ENCODE measurements at places on chromosomes 3 and 15.

- DNase-seq, result no peak
Observed at GRCh38 chr3:193773266-193774220, 180.5 kb downstream of the OPA1 start.

- no peak for DNase-seq
Observed at GRCh38 chr3:107438671-107439070, 61.4 kb downstream of the CCDC54 start.

DNA sequence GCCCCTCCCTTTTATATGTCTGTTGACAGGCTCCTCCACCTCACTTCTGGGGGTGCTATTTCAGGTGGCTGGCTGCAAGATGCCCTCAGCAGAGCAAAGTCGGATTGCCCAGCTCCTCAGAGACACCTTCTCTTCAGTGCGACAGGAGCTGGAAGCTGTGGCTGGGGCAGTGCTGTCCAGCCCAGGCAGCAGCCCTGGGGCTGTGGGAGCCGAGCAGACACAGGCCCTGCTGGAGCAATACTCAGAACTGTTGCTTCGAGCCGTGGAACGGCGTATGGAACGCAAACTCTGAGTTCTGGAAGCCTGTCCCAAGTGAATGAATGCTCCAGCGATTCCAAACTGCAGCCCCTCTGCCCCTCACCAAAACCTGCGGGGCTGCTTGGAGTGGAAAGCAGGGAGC lies 2.7 kb upstream of the JMJD7 start:
- DNase-seq, result no peak

- no peak for DNase-seq
Observed at GRCh38 chr15:69998541-69999391, 99.0 kb downstream of the TLE3 start.

DNA sequence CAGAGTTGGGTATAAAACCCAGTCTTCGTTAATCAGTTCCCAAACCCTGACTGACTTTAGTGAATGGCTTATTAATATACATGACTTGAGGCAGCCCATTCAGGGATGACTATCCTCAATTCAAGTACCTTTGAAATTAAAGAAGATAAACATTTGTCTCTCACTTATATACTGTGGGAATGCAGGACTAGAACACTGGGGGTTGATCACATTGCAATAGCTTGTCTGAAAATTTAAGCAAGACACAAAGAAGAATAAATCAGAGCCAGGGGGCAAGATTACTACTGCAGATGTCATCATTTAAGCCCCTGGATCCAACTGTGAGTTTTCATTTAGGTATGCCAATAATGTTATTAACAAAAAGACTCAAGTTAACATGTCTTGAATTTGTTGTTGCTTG lies 647.7 kb downstream of the ZPLD1 start:
- no peak for DNase-seq

- no peak for DNase-seq
Observed at GRCh38 chr3:96017556-96017955, 796.8 kb upstream of the EPHA6 start.

DNA sequence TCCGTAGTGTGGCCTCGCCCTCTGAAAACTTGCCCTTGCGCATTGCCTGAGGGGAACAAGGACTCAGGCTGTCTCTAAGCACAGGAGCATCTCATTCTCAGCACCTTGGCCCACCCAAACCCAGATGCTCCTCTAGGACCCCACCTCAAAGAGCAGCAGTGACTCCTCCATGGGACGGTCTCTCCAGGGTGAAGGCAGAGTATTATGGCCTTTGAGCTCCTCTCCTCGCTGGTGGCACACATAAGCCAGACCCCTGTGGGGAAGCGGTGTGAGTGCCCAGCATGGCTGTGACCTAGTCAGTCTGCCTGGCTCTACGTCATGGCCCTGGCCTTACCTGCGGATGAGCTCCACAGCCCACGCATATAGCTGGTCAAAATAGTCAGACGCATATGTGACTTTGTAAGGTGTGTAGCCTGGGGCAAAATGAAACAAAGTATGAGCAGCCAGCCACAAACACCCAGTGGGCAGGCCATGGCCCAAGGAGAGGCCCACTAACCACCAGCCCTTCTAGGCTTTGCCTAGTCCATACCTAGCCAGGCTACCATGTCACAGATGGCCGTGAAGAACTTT lies 4.4 kb downstream of the QARS1 start:
- DNase-seq, result no peak

- no peak for DNase-seq
Observed at GRCh38 chr15:98764291-98764690, 116.0 kb downstream of the IGF1R start.

- no peak for DNase-seq
Observed at GRCh38 chr3:150687613-150688012, 16.1 kb downstream of the ERICH6 start.

DNA sequence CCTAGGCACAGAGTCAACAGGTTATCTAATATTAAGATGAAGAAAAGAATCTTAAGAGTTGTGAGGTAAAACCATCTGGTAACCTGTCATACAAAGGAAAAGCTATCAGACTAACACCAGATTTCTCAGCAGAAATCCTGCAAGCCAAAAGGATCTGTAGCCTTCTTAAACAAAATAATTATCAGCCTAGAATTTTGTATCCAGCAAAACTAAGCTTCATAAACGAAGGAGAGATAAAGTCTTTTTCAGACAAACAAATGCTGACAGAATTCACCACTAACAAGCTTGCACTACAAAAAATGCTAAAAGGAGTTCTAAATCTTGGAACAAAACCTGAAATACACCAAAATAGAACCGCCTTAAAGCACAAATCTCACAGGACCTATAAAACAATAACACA lies 9.9 kb upstream of the IGSF11 start:
- DNase-seq, result no peak

DNA sequence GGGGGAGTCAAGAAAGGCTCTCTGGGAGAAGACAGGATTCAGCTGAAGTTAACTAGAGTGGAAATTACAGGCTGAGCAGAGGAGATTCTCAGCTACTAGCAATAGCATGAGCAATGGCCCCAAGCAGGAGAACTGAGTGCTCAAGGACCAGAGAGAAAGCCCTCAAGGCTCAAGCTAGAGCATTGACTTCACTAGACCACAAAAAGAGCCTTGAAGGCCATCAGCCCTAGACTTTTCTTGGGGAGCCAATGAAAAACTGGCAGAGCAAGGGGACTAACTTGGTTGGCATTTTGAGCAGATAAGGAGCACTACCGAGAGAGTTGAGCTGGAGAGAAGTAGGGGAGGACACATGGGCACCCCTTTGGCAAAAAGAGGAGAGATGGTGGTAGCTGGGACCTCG lies 277.6 kb downstream of the FEZF2 start:
- DNase-seq, result no peak

DNA sequence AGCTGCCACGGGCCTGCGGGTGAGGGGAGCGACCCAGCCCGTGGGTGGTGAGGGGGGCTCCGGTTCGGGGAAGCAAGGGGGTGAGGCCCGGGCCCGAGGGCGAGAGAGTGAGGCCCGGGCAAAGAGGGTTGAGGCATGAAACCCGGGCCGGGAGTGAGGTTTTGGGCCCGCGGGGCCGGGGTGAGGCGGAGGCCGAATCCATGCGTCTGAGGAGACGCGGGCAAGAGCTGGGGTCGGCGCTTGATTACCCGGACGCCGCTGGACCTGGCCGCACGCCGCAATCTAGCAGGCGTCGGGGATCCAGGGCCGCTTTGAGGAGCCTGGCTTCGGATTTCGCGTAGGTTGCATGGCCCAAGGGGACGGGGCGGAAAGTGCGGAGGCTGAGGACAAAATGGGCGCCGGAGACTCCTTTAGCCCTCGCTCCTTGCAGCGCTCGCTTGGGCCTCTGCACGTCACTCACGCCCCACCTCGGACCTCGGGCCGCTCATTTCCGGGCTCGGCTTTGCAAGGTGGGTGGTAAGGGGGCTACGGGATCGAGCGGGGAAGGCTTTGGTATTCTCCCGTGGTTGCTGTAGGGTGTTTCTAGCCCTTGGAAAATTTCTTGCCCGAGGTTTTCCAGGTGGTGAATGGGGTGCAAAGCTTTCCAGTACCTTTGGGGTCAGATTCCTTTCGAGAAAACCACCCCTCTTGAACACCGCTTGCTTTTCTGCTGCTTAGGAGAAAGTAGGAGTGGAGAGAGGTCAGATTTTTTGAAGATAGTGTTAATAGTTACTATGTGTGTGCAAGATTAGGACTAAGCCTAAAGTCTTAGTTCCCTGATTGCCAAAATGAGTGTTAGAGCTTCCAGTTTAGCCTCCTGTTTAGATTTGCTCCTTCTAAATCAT lies 827 bp downstream of the SLC25A36 start:
- peak; percentile 14 for DNase-seq

DNA sequence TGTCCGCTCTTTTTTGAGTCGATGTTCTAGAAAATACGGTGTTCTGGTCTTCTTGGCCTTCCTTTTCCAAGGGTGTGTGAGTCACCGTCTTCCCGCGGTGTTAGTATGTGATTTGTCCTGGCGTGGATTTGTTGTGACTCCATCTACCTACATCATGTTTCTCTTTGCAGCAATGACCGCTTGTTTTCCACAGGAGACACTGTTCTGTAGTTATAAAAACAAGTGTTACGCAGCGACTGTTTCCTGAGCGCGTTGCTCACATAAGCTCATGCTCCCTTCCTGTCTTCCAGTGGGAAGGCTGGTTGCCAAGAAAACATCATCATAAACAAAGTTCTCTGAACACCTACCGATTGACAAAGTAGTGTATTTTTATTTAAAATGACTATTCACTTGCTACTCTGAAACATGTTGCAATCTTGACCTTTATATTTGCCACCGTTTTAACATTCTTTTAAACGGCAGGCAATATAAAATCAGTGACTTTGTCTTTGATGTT lies 19.0 kb downstream of the USP13 start:
- DNase-seq, result no peak

DNA sequence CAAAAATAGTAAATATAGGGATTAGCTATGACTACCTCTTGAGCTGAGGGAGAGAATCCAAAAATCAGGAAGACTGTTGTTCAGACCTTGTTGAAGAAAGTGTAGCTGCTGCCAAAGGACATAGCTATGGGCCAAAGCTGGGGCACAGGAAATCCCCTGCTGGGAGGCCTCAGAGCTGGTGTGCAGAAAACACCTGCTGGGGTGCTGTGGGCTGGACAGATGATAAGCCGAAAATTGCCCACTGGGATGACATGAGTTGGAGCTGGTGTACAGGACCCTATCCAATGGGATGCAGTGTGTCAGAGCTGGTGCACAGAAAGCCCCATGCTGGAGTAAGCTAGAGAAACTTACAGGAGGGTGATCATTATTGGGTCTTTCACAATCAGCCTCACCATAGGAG lies 121.9 kb downstream of the NEO1 start:
- no peak for DNase-seq

- no peak for DNase-seq
Observed at GRCh38 chr15:92471288-92471687, 77.6 kb downstream of the ST8SIA2 start.

DNA sequence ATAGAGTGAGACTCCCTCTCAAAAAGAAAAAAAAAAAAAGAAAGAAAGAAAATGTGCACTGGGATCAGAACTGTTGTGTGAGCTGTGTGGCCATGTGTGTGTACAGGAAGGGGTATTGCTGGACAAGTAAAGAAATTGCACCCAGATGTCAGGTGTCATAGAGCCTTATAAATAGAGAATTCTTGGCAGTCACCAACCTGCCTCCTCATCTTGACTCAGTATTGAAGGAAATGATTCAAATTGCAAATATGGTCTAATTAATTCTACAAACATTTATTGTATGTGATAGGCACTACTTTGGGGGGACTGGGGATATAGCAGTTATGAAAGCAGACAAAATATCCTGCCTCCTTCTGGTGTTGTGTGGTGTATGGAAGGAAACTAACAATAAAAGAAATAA lies 243.8 kb upstream of the TTC14 start:
- DNase-seq, result no peak

DNA sequence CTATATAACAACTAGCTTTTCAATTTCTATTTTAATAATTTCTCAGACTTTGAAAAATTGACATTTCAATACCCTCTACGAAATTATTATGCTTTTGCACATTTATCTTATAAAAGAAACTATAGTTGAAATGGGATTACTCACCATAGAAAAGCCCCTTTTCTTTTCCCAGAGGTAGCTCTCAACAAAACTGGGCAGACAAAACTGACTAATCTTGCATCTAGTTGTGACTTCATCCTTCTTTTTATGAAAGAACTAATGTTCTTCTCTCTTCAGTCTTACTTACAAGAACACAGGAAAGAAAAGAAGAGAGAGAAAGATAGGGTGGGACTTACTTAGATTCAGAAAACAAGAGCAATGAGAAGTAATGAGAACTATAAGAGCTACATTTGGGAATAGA lies 61.0 kb downstream of the GPR160 start:
- DNase-seq, result no peak

DNA sequence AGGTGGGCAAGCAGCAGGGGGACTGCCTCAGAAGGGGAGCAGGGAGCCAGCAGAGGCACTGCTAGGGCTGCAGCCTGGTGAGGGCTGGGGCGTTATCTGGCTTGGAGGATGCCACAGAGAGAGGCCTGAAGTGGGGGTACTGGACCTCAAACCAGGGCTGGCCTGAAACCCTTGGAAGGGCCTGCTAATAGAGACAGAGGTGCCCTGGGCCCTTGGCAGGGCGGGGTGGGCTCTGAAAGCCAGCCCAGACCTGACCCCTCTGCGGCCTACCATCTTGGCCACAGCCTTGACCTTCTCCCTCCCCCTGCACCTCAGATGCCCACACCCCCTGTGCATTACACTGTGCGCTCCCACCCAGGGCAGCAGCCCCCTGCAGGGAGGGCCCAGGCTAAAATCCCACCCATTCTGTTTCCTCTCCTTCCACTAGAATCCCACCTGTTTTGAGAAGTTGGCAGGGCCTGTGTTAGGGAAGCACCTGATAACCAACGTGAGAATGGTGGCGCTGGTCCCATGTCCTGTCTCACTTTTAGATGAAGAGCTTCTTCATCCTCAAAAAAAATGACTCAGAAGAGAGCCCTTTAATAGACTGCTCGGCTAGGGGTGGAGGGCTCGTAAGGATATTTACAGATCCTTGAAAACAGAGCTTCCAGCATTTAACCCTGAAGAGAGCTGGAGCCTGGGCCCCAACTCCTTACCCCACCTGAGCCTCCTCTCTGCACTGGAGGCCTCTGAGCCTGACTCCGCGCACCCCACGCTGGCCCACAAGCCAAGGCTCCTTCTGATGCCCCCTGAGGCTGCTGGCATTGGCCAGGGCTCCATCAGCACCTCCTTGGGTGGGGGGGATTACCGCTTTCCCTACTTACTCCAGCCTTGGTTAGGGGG lies 29.8 kb downstream of the LOXL1 start:
- DNase-seq, result no peak

DNA sequence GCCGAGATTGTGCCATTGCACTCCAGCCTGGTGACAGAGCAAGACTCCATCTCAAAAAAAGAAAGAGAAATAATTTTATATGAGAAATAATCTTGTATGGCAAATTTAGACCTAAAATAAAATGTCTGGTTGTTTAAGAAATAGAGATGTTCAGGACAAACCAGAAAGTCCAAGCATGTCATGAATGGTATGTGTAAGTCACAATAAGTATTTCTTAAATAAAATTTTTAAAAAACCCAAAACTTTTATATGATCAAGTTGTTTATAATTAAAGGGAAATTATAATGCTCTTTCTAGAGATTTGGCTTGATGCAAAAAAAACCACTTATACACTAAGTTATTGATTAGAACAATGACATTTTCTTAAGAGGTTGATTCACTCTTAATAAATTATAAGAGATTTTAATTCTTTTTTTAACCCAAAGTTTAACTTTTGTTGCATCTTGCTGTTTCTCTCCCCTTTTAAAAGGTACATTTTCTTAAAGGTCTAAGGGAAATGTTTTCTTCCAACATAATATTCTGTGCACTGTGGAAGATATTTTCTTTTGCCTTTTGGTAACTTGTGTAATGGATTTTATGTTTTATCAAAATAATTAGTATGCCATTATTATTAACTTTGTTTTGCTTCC lies 105.7 kb downstream of the RTP4 start:
- no peak for DNase-seq

GRCh38 chr3:161295325-161295724 lies 74.2 kb downstream of the NMD3 start:
- DNase-seq, result no peak
